ENCODE measurements at places on chromosomes 5 and 9.

DNA sequence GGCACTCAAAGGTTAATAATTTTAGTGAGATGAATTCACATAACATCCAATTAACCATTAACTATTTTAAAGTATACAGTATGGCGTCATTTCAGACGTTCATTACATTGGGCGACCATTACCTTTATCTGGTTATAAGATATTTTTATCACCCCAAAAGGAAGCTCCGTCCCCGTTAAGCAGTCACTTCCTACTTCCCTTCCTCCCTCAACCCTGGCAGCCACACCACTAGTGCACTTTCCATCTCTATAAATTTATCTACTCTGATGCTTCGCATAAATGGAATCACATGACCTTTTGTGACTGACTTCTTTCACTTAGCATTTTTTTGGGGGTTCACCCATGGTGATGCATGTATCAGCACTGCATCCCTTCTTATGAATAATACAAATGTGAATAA lies 168.3 kb upstream of the PUM3 start:
- DNase-seq: no peak

GRCh38 chr5:12936221-12936620 lies 1008.3 kb downstream of the DNAH5 start:
- no peak for DNase-seq

DNA sequence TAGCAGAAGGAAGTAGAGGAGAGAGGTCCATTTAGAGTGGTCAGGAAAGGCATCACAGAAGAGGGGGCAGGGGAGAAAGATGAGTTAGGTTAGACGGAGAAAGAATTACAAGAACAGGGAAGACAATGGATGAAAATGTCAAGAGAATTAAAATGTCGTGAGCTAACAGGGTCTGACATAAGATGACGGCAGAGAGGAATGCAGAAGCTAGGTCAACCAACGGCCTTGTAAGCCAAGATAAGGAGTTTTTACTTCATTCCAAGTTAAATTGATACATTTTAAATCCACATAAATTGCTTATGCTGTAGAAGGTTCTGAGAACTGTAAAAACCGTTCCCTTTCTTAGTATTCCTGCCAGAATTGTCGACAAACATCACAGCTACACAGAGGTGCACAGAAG lies 896.9 kb upstream of the DMAC1 start:
- no peak for DNase-seq

DNA sequence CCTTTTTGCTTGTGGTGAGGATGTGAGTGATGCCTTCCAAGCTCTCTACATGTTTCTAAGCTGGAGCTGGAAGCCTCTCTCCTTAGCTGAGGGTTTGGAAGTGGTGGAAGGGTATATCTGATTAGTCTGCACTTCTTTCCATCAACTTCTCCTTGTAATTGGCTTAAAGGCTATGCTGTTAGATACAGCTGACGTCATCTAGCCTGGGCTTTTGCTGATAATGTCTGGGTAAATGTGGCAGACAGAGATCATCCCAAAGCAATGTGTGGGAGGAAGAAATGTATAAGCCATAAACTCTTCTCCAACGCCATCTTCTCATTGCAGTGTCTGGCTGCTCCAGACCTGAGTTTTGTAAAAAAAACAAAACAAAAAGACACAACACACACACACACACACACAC lies 29.3 kb downstream of the ZNF354C start:
- DNase-seq: no peak

DNA sequence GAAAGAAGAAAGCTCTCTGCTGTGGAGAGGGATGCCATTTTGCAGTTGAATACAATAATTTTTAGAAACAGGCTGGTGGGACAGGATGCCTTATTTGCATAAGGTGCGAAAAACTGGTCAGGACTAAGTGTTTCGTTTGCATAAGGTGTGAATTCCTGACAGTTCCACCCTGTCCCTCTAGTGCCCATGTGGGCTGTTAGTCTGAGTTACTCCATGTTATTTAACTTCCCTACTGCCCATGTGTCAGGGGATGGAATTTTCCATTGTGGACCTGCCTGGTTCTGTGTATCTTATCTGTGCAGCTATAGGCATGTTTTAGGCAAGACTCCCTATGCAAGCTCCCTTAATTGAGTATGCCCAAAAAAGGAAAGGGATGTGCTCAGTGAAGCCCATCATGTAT lies 35.3 kb upstream of the NFIL3 start:
- DNase-seq: no peak

- DNase-seq: no peak
These were observed 92.4 kb downstream of the EQTN start for GRCh38 chr9:27204578-27204977.
